Daoy (cell line): ENCODE measurements at places on chromosomes 1 and 21.

GRCh38 chr21:33874161-33874560 is 41.4 kb downstream of the ATP5PO start:
- no peak for DNase-seq

DNA sequence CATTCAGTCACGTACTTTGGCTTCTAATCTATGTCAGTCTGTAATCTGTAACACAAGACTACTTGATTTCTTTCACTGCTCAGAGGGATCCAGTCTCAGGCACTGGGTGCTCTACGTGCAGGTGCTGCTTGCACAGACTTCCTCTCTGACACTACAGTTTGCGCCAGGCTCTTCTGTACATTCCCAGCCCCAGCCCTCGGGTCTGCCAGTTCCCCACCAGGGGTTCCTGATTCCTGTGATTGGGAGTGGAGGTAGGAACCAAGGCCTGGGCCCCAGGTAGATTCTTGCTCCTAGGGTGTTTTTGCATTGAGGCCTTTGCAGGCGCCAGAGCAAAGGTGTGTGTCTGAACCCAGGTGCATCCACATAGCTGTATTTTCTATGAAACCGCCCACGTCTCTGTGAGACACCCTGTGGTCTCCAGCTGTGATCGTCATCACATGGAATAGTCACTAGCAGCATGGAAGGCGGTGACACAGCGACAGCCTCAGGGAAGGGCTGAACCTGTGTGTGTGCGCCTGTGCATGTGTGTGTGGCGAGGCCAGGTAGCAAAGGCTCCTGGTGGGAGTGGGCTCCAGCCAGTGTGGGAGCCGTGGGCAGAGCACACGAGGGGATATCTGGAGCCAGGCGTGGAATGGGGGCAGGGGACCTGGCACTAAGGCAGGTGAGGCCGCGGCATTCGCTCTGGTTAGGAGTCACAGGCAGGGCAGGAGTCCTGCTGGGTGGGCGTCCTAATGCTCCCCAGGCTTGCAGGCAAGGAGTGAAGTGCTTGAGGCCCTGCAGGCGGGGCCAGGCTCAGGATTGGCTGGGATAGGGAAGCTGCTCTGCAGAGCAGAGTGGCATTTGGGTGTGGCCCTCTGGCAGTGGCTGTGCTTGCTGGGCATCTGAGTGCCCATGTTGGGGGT is 5.2 kb downstream of the GJC2 start:
- DNase-seq = no peak

GRCh38 chr1:186689907-186690306 is 9.7 kb upstream of the PTGS2 start:
- DNase-seq = no peak

GRCh38 chr1:116861137-116861536 is 48.6 kb upstream of the PTGFRN start:
- no peak for DNase-seq

DNA sequence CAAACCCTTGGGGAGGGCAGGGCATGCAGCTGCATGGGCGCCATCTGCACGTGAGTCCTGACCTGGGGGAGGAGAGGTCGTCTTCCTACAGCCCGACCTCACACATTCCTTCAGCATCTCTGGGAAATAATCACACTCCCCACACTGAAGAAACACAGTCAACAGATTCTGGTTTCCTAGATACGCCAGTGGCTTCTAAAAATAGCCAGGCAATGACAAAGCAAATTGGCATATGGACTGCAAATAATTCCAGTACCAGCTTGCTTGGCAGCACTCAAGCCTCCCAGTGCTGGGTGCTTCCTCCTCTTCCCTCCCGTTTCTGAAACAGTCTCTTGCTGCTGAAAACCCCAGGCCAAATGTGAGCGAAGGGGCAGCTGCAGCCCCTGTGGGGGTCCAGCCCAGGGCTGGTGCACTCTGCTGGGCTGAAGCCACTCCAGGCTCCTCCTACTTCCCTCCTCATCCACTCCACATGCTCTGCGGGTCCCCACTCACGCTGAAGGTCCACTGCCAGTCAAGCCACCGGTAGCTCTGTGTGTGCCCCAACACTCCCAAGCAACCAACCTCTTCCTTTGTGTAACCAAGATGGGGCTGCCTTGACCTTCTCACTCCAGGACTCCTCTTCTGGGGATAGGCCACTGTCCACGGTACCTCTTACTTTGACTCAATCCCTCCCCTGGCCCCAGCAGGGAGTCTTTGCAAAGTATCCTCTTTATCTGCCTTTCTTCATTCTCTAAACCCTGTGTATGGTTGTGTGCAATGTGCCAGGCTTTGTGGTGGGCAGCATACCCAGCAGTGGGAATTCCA is 69.0 kb downstream of the KCND3 start:
- DNase-seq = peak; percentile 52

DNA sequence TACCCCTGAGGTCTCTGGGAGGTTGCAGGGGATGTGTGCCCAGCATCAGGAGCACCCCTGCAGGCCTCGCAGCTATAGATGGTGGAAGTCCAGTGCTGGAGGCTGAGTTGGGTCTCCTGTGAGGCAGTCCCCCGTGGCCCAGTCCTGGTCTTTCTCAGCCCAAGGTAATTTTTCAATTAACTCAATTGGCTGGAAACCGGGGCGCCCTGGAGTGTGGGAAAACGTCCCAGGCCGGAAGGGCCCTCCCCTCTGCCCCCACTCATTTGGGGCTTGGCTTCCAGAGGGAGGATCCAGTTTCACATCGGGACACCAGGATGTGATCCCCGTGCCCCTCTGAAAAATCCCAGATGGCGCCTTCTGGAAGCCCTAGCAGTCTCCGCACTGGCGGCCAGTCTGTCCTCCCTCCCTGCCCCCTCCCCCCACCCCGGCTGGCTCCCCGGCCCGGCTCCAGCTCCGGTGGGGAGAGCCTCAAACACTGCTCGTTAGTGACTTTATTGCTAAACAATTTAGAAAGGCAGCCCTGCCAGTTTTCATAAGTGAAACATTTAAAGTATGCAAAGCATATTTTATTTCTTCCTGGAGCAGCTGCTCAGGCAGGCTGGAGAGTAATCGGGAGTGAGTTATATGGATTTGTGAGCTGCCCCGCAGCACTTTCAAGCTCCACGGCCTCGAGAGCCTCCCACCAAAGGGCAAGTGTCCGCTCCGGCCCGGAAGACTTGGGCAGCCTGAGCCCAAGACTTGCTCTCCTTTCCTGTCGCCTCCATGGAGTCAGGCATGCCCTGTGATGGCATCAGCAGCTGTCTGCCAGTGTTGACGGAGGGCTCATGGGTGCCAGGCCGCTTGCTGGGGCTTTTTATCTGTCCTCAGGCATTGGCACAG is 208.2 kb upstream of the TMEM51 start:
- peak; percentile 73 for DNase-seq

GRCh38 chr21:16573578-16573977 is 843.8 kb downstream of the USP25 start:
- DNase-seq = no peak

DNA sequence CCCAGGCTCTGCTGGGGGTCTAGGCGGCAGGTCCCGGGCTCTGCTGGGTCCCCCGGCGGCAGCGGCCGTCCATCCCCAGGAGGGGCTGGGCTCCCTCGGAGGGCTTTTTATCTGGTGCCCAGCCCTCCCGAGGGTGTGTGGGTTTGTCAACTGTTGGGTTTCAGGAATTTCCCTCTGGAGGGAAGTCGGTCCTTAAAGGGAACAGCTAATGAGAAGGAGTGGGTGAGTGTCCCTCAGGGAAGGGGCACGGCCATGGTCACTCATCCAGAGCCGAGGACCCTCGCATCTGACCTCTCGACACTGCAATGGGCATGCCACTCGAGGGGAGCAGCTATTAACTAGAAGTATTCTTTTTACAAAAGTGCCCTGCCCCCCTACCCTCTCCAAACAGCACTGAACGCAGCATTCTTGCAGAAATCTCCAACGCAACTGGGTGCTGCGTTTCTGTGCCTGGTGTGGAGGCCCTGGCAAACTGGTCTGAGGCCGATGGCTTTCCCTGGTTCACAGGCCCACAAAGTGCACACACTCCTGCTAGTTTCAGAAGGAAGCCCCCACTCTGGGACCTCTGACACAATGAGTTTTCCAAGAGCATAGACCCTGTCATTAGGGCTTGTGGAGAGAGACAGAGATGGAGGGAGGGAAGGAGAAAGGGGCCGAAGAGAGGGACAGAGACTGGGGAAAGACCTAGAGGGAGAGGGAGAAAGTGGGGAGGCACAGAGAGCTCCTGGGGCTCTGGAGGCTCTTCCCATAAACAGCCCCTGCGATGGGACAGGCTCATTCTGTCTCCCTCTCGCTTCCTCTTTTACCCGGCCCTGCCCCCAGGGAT is 1.0 kb upstream of the TSPEAR start:
- no peak for DNase-seq

GRCh38 chr1:172411791-172412338 is 8.6 kb upstream of the C1orf105 start:
- no peak for DNase-seq

- no peak for DNase-seq
Measured at GRCh38 chr1:110248746-110249145, 38.6 kb downstream of the KCNC4 start.

GRCh38 chr1:38334930-38335592 is 288.5 kb upstream of the POU3F1 start:
- DNase-seq = no peak

DNA sequence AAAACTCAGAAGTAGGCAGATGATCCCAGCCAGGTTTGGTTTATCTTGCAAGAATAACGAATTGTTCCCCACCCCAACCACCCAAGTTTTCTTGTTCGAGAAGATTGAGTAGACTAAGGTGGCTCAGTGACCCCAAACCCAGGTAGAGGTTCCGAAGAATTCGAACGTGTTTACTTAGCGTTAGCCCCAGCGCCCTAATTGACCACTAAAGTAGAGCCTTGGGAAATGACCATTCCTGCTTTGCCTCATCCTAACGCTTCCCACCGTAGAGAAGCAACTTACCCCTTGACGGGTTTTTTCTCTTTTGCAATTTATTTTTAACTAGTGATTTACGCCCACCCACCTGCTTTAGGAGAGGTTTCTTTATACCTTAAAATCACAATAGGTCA is 870 bp downstream of the FBXO28 start:
- DNase-seq = peak; percentile 5

GRCh38 chr1:245062741-245063305 is 92.0 kb upstream of the KIF26B start:
- no peak for DNase-seq

DNA sequence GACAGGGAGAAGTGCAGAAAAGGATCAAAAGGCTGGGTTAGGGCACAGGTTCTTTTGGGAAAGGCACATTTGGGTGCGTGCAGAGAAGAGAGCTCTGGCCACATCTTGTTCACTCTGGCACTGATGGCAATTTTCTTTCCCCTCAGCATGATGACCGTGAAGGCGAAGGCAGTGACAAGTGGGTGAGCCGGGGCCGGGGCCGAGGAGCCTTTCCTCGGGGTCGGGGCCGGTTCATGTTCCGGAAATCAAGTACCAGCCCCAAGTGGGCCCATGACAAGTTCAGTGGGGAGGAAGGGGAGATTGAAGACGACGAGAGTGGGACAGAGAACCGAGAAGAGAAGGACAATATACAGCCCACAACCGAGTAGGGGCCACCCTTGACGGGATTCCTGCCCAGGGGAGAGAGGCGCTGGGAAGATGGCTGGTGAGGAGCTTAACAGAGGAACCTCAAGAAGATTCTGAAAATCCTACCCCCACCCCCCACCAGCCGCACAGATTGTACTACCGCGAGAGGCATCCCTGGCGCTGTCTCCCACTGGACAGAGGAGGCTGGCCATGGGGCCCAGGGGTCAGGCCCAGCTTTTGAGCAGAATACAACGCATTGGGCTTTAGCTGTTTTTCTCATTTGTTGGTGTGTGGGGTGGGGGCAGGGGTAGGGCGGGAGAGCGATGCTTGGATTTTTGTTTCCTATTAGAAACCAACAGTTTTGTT is 2.4 kb upstream of the SH3D21 start:
- no peak for DNase-seq

- DNase-seq = peak; percentile 69
Measured at GRCh38 chr21:37564924-37565529, 198.5 kb downstream of the DYRK1A start.

DNA sequence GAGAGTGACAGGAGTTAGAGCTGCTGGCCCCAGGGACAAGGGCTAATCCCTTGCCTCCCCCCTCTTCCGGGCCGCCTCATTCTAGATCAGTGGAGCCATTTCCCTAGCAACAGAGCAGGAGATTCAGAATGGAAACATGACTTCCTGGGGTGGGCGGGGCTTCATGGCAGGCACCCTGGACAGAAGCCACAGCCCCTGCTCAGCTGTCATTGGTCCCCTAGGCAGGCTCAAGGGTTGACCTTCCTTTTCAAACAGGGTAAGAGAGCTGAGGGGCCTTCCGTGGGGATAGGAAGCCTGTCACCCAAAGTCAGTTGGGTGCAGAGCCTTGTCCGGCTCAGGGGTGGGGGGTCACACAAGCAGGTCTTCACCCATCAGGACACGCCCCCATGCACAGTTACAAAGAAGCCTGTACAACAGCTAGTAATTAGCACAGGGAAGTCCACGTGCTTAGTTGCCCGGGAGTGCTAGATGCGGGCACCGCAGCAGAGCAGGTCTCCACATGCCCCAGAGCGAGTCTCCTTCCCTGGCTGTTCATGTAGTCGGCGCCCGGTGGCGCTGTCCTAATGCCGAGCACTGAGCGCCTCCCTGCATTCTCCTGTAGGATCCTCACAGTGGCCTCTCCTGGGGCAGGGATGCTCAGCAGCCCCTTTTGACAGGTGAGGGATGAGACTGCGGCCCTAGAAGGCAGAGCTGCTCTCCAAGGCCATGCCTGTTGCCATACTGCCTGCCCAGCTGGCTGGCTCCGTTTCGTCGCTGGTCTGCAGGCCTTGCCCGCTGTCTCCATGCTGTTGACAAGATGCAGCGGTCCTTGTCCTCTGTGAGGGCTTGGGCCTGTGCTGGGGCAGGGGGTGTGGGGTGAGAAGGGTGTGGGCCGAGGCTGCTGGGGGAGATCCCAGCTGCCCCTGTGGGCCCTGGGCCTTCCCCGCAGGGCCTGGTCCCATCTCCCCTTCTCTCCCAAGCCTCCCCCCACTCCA is 5.1 kb downstream of the TMEM201 start:
- DNase-seq = peak; percentile 82

DNA sequence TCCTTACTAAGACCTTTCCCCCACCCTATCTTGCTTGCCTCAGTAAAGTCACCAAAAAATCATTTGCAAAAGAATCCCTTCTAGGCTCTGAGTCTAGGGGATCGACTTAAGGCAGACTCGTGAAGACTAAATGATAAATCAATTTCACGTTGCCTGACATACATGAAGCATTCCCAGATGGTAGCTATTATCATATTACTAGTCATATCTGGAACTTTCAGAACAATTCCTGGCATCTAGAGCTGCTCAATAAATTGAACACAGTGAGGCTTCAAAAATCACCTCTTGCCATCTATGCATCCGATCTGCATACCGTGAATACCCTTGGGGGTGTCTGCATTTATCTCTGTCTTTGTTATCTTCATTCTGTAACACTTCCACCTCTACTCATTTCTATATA is 49.6 kb upstream of the DAB1 start:
- DNase-seq = no peak

DNA sequence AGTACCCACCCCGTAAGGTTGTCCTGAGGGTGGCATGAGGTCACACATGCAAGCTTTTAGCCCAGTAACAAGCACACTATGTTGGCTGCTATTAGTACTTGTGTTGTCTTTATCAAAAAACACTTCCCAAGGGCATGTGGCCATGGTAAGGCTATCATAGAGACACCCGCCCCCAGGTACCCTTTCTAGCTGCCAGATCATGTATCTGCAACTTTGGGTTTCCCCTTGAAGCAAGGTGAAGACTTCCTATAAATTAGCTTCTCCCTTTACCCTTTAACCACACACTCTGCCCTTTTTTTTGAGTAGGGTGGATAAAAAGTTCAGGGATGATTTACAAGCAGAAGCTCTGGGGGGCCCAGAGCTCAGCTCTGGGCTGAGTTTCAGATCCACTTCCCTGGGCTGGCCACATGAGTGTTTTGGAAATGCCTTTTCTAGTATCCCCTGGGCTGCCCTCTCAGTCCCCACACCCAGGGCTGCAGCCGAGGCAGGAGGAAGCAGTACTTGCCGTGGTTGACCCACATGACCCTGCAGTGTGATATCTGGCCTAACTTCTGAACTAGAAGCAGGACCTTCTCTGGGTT is 2.0 kb downstream of the ZDHHC18 start:
- DNase-seq = no peak
